ENCODE measurements at places on chromosomes 12 and 14. TPM values are rescaled to one million over a fixed set of nuclear protein-coding genes. Genes with fewer than 3 reads are reported as not detected.

Gene SLCO1B1
- total RNA-seq = not detected

DNA sequence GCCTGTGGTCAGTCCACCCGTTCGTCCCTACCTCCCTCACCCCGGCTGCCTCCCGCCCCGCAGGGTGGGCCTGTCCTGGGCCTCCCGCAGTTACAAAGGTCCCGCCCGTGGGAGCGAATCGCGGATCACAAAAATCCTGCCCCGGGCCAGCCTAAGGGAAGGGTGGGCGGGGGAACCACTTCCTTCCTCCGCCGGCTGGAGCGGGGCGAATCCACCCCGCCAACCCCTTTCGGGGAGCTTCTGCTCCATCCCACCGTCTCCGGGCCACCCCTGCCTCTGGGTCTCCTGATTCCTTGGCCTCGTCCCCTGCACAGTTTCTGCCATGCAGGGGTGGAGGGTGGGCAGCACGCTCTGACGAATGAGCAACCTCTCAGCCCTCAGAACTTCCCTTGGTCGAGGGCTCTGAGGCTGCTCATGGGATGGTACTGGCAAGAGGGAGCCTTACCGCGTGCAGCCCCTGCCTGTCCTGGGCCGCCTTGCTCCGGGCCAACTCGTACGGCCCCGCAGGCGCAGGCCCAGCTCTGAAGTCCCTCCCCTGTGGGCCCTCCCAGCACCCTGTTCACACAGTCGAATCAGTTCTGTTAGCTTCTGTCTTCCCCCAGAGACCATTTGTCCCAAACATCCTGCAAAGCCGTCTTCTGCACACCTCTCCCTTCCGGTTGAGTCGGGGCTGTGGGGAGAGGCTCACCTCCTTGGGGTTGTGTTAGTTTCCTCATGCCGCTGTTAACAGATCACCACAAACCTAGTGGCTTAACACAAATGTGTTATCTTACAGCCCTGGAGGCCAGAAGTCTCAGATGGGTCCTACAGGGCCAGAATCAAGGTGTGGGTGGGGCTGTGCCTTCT, 589 bp upstream of the HVCN1 start:
- peak; percentile 31 for DNase-seq

DNA sequence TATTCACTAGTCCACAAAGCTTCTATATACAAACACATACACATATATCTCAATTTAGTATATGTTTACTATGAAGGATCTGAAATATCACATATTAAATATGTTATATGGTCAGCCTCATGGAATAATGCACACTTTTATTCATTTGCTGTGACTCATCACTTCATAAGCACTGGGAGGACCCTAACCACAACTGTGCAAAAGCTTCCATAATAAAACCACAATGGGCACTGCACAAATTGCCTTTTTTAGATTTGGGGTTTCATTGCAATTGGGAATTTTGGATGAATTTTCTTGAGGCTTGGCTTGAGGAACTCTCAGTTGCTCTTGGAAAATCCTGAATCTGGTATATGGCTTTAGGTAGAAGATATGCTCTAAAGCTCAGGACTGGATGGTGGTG, 399.4 kb downstream of the C12orf75 start:
- no peak for DNase-seq

- DNase-seq = no peak
Measured at GRCh38 chr14:85391892-85392291, 138.1 kb upstream of the FLRT2 start.

- DNase-seq = no peak
Measured at GRCh38 chr14:22508150-22508457, 80.9 kb downstream of the DAD1 start.

DNA sequence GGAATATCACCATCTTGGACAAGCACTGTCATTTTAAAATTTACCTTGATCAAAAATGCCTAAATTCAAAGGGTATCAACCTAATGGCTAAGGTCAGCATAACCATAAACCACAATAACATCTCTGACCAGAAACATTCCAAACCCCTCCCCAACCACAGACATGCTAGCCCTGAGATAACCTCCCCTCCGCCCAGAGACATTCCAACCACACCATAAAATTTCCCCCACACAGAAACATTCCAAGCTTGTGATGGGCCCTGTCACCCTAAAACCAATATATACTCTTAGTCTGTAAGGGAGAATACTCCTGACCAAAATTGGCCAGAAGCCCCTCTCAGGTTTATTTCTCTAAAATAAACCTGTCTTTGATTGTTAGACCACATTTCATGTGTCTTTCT, 17.7 kb downstream of the EPYC start:
- DNase-seq = no peak
